ENCODE measurements at places on chromosomes 6 and 20.

- DNase-seq = no peak
Observed at GRCh38 chr20:23684261-23684660, 4.6 kb downstream of the CST4 start.

GRCh38 chr6:134173936-134174671 is 121.7 kb upstream of the SLC2A12 start:
- DNase-seq = peak; percentile 77

GRCh38 chr6:151482290-151482689 is 11.5 kb upstream of the CCDC170 start:
- DNase-seq = no peak

DNA sequence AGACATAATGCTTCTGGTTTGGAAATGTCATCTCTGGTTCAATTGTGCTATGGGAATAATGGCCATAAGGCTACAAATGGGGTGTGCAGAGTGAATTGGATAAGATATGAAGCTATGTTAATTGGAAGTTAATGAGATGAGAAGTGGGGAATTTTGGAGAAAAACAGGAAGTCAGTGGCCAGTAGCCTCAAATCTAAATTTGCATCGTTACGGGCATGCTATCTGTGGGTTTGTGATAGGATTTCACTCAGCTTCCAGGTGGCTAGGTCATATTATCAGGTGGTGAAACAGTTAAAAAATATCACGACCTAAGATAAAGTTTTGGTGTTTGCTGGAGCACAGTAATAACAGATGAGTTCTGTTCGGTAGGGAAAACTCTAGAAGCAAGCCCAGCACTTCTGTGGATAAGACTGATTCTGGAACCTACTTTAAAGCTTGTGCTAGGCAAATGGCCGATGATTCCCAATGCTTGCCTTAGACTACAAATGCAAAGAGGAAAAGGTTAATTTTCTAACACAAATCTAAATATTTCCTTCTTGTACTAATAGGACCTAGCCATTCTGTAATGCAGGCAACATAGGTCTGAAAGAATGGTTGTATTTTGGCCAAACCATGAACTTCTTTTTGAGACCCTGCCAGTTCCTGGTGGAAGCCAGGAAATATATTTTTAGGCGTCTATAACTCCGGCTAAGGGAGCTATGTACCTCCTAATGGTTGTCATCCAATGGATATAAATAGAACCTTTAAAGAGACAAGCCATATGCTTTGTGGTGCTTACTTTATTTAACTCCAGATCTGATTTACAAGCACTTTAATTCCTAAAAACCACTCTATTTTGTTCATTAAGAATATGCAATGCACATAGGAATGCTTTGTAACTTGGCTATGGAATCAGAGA is 111.0 kb downstream of the PLCB1 start:
- no peak for DNase-seq

DNA sequence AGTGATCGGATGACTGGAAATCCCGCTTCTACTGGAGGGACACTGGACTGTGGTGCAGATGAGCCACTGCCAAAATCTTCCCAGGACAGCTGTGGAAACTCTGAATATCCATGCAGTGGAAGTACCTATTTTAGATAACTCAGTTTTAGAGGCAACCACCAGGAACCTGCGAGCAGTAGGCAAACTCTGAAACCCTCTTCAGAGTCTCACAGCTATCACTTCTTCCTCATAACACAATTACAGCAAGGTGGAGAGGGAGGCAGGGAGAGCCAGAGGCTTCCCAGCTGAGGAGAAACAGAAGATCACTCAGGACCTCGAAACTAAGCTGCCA is 322.8 kb upstream of the NT5E start:
- no peak for DNase-seq
